ENCODE measurements at places on chromosomes 5 and 9.

DNA sequence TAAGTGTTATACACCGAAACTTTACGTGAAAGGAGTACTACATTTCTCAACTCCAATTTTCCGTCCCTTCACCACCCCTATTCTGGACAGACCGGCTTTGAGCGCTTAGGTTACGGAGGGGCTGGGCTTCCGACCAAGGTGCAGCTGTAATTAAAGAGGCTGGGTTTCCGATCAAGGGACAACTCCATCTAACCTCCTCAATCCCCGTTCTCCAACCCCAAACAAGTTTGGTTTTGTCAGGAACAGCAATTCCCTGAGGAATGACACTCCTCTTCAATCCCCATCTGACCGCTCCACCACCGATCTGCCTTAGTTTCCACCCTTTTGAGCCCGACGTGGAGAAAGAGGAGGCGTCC, 577 bp downstream of the TUT7 start:
- peak; percentile 68 for ATAC-seq

DNA sequence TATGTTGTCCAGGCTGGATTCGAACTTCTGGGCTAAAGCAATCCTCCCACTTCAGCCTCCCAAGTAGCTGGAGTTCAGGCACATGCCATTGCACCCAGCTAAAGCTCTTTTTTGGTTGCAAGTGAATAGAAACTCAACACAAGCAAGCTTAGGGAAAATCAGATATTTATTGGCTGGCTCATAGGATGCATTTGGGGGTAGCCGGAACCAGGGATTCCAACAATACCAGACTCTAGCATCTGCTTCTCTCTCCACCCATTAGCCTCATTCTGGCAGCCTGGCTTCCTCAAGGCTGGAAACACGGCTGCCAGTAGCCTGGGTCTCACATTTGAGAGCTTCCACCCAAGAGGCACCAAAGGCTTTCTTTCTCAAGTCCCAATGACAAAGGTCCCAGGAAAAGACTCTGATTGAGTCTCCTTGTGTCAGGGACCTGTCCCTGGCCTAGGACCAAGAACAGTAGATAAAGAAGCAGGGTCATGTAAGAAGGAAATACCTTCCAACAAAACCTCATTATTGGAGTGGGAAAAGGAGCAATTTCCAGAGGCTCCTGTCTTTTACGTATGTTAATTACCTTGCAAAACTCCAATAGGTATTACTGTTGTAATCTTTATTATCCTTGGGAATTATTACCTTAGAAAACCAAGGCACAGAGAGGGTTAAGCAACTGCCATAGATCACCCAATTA, 23.0 kb upstream of the B4GALT1 start:
- no peak for ATAC-seq

DNA sequence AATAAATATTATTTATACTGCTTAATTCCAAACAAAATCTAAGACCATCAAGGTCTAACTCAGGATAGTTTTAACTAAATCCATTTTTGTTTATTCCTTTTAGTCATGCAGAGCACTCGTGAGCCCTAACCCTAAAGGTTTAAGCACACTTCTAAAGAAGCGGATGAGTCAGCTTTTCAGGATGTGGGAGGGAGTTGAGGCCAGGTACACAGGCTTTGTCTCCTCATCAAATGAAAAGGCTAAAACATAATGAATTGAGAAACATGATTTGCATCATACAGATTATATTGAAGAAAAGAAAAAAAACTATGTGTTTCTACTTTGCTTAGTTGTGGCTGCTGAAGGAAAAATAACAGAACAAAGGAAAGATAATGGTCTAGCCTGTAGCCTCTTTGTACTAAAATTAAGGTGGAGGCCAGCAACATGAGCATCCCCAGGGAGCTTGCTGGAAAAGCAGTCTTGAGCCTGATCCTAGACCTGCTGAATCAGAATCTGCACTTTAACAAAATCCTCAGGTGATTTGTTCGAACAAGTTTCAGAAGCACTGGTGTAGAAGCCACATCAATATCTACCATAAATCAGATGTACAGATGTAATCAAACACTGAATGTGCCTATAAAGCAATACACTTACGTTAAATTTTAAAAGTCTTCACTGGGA, 21.1 kb upstream of the ISCA1 start:
- peak; percentile 86 for ATAC-seq

DNA sequence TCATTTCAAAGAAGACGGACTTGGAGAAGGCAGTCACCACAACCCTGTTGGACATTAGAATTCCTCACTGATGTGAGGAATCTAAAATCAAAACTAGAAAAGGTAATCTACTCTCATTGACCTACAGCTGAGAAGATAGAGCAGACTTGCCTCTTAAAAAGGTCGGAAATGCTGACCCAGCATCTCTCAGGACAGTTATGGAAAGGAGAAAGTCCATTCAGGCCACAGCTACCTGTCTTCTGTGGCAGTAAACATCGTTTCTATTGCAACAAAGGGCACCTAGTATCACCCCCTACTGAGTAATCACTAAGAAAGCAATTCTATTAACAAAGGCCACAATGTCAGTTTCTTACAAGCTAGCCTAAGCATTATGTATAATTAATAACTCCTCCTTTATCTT, 601.7 kb downstream of the PRELID2 start:
- ATAC-seq: no peak

- ATAC-seq: no peak
These were observed 457.9 kb downstream of the RAB3C start for GRCh38 chr5:59040804-59041201.

- ATAC-seq: no peak
These were observed 101.6 kb downstream of the FSTL4 start for GRCh38 chr5:133510634-133511262.

- no peak for ATAC-seq
These were observed 20.6 kb downstream of the NOTCH1 start for GRCh38 chr9:136525207-136525606.

DNA sequence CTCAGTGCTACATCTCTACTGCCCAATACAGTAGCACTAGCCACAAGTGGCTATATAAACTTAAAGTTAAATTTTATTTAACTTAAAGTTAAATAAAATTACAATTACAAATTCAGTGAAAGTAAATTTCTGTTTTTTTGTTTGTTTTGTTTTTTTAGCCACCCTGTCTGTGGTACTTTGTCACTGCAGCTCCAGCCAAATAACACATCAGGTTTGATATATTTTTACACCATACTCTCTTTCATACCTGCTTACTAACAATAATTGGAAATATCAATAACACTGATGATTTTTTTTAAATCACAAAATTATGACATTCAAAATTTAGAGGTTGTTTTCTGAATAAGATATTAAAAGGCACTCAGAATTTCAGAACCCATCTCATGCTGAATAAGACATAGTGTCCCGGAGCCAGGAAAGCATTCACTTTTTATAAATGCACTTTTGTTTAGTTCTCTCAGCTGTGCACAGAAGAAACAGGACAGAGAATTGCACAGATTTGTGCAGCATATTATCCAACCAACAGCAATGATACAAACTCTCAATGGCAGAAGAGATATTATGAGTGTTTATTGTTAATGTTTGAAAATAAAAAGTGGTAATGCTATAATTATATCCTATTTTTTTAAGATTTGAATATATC, 92.6 kb downstream of the EDIL3 start:
- no peak for ATAC-seq

DNA sequence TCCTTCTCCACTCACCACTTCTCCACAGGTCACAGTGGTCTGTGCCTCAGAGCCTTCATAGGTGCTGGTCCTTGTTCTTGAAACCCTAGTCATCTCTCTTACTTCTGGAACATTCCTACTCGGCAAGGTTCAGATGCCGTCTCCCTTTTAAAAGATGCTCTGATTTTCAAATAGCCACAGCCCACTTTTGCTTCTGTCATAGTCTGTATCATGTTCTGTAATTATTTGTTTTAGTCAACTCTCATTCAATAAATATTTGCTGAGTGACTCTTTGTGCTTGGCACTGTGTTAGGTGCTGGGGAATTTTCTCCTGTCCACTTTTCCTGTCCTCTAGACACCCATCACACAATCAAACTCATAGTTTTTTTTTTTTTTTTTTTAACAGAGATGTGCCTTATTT, 181.3 kb upstream of the IL12B start:
- ATAC-seq: no peak

GRCh38 chr5:139051392-139051791, 146.8 kb downstream of the SIL1 start:
- peak; percentile 66 for ATAC-seq

GRCh38 chr9:1051584-1052275, 1.6 kb downstream of the DMRT2 start:
- ATAC-seq: peak; percentile 50

DNA sequence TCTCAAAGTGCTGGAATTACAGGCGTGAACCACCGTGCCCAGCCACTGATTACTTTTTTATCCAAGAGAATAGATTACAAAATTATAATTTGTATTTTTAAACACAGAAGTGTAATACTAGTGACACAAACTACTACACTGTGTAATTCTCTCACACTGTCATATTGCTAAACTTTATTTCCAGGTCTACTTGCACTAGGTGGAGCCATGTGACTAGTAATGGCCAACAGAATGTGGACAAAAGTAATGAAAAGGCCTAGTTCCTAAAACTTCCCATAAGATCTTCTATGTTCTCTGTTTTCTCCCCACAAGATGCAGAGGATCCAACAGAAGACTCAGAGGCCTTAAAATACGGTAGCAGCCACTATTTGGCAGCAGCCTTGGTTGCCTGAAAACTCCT, 27.3 kb downstream of the NADK2 start:
- no peak for ATAC-seq

DNA sequence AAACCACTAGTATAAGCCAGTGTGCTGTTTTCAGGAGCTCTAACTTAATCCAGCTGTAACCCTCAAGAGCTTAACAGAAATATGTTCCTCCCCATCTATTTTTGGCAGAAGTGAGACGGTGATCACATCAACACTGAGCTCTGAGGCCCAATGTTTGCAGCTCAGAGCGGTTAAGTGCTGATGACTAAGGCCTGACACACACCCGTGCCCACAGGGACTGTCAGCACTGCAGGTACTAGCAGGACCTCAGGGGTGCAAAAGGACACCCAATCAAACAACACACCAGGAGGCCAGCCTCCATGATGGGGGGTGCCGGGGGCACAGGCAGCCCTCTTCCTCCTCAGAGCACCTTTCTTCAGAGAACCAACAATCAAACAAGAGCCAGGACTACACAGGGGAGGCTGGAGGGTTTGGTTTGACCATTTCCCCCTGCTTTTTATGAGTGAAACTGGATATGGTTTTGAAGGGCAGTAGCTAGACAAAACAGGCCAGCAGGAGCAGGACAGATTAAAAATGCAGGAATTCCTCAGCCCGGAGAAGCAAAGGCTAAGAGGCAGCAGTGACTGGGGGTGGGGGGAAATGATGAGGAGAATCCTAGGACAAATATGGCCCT, 61.3 kb downstream of the RAPGEF1 start:
- ATAC-seq: peak; percentile 99

GRCh38 chr5:159657771-159658170, 258.5 kb upstream of the ADRA1B start:
- ATAC-seq: no peak

DNA sequence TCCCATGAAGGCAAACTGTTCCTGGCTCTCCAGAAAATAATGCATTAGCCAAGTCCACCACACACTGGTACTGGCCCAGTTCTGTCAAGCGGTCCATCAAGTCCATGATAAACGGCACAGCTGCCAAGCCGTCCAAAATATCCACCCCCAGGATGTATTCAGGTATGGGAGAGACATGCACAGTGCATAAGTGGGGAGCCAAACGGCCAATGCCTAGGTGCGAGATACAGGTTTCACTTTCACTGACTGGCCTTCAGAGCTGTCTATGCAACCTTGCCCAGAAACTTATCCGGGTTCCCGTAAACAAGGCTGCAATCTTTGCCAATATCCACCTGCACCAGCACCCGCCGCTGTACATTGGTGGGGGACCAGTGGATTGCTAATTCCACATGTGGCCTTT, 795.8 kb downstream of the EFNA5 start:
- ATAC-seq: no peak

DNA sequence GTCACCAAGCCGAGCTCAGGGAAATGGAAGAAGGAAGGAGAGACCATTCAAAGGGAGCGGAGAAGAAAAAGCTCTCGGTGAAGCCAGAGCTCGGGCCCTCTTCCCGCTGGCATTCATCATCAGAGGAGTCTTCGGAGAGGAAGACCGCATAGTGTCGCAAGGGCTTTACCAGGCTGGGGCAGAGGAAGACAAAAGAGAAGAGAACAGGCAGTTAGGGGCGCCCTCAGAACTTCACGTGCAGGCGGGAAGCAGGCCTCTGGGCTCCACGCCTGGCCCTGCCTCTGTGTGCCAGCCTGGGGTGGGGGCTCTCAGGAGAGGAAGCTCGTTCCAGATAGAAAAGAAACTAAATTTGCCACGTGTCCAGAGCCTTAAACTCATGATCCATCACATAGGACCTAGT, 31.7 kb downstream of the CRB2 start:
- no peak for ATAC-seq

DNA sequence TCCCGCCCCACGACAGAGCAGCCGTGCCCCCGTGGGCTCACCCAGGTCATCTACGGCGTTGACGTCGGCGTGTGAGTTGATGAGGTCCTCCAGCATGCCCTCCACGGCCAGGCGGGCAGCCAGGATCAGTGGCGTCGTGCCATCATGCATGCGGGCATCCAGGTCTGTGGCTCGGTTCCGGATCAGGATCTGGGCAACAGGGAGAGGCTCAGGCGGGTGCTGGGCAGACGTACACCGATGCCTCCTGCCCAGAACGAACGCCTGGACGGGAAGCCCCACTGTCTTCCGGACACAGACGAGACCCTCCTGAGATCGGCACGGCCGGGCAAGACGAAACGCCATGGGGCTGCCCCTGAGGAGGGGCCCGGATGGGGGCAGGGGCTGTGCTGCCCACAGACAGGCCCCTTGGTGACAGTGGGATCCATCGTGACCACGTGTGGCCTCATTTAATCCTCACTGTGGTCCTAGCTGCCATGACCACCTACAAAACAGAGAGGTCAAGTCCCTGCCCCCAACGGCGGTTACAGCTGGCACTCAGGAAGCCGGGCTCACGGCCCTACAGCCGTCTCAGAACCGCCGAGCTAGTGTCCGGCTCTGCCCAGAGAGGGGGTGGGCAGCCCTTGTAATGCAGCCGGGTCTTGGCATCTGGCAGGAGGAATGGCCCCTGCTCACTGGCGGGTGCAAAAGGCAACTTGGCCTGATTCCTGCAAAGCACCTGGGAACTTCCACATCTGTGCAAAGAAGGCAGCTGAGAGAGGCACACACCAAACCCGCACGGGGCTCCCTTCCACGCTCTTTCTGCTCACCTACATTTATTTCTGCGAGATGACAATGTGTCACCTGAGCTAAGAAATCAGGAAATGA, 16.5 kb upstream of the SEC16A start:
- no peak for ATAC-seq

Data from esophagus mucosa (tissue), 1 donor.